ENCODE measurements at places on chromosomes 6 and 20. TPM values are rescaled to one million over a fixed set of nuclear protein-coding genes. Genes with fewer than 3 reads are reported as not detected.

DNA sequence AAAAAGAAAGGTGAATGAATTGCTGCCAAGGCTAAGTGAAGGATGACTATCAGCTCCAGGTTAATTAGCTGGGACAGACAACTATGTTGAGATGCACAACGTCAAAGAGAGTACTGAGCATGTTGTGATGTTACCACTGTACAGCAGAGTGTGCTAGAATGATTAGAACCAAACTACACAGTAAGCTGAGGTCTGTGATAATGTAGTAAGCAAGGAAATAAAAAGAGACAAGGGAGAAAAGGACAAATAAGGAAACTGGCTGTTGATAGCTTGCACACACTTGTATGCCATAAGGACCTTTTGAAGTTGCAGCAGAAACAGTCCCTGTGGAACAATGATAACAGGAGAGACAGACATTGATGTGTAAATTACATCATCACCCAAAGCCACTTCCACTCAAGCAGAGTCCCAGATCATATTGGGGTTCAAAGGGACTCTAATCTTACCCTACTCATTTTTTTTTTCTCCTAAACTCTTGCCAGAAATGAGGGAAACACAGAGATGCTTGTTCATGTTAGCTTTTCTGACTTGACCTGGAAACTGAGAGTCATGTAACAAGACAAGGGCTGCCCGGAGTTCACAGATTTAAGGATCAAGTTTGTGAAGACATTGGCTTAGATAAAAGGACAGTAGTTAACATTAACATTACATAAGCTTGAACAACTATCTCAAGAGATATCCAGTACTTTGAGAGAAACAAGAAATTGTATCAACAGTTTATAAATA is 189.9 kb downstream of the CENPW start:
- no peak for DNase-seq

GRCh38 chr6:81847866-81848265 is 95.4 kb upstream of the TENT5A start:
- no peak for DNase-seq

The PNLDC1 gene
- 0.44 TPM for total RNA-seq

DNA sequence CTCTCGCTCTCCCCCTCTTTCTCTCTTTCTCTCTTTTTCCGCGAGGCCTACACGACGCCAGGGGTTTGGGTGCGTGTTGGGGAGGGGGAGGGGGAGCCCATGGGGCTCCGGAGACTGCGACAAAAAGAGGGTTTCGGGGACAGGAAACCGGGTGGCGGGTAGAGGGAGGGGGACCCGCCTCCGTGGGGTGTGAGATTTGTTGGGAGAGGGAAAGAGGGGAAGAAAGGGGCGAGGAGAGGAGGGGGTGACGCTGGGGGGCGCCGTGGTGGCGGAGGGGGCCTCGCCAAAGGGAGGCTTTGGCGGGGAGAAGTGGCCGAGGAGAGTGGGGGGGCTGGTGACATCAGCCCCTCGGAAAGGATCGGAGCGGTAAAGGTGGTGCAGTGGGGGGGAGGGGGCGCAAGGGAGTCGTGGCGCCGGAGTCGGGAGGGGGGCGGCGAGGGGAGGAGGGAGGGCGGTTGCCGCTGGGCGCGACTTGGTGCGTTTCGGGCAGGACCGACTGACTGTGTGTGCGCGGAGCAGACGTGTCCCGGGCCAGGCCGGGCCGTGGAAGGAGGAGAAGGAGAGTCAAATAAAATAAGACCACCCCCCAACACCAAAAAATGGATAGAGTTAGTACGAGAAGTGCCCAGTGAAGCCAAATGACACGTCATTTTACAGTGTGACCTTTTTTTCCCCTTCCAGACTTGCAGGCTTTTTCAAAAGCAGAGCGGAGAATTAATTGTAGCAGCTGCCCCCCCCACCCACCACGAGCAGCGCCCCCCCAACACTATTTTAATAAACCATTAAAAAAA is 39.8 kb downstream of the GNAS start:
- DNase-seq, result no peak

GRCh38 chr6:146578054-146578453 is 20.7 kb upstream of the ADGB start:
- DNase-seq, result no peak

DNA sequence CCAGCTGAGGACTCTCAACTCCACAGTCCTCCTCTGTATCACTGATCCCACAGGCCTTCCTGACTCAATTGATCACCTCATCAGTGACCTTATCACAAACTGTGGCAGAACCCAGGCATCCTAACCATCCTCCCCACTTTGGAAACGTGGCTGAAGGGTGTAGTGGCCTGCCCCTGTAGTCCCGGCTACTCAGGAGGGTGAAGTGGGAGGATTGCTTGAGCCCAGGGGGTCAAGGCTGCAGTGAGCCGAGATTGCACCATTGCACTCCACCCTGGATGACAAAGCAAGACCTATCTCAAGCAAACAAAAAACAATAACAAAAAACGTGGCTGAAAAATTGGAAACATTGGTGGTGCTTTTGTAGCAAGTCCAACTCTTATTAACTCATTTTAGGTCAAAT is 203.4 kb upstream of the ZNF217 start:
- no peak for DNase-seq

DNA sequence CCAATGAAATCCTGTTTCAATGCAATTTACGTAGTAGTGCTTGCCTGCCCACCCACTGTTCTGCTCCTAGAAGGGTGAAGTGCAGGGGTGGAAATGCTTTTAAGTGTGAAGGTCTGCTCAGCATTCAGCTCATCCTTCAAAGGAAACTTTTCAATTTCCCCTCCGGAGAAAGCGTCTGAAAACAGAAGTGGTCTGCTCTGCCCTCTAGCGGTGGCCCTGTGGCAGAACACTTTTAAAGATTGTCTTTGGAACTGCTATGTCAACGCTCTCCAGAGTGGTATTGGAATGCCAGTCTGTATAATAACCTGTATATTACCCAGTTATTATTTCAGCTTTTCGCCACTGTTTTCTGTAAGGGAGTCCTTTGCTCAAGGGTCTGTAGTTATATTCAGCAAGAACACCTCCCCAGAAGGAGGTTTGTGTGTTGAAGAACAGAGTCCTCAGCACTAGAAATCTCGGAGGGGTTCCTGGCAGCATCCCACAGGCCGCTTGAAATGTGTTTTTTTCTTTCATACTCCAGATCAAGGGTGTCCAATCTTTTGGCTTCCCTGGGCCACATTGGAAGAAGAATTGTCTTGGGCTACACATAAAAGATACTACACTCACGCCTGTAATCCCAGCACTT is 63.1 kb upstream of the KLHL31 start:
- no peak for DNase-seq

The LAMA2 gene
- 3.6 TPM for total RNA-seq

GRCh38 chr20:6920991-6921613 is 153.6 kb downstream of the BMP2 start:
- no peak for DNase-seq

The COL20A1 gene
- 0.17 TPM for total RNA-seq

The HLA-DRB5 gene
- 1.0 TPM for total RNA-seq

DNA sequence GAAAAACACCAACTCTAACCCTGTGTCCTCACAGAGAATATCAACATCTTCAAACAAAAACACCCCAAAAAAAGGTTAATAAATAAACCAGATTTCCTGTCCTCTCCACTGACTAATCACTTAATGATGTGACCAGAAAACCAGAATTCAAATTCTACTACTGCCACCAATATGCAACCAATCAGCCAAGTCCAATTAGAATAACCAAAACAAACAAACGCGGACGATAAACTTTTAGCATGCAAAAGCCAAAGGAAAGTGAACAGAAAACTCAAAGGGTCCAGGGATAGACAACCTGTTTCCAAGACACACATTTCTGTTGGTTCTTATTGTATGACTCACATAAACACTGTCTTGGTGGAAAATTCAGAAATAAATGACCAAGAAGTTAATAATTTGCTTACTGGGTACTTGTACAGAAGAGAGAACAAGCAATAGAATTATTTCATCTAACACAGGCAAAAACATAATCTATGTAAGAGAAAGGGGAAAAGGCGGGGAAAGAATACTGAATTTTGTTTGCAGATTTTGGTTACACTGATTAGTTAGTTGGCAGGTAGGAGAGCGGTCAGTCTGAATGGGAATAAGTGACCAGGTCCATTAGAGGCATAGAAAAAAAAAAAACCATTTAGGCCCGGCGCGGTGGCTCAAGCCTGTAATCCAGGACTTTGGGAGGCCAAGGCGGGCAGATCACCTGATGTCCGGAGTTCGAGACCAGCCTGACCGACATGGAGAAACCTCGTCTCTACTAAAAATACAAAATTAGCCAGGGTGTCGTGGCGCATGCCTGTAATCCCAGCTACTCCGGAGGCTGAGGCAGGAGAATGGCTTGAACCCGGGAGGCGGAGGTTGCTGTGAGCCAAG is 34.1 kb downstream of the HFE start:
- no peak for DNase-seq

The MBOAT1 gene
- 19.6 TPM for total RNA-seq

DNA sequence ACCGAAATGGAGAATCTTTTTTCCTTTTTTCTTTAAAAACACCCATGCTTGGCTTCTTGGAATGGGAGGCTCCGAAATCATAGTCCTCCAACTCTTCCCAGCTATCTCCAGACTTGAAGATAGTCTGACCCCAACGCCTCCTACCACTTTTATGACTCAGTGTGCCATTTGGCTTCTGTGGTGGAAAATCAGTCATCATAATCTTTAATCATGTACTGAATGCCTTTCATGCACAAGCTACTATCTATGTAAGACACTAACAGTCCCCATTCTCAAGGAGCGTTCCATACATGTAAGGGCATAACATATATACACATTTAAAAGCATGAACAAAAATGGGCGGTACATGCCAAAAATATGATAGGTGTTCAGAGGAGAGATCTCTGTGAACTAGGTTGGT is 44.1 kb downstream of the TMEM14B start:
- DNase-seq, result no peak

DNA sequence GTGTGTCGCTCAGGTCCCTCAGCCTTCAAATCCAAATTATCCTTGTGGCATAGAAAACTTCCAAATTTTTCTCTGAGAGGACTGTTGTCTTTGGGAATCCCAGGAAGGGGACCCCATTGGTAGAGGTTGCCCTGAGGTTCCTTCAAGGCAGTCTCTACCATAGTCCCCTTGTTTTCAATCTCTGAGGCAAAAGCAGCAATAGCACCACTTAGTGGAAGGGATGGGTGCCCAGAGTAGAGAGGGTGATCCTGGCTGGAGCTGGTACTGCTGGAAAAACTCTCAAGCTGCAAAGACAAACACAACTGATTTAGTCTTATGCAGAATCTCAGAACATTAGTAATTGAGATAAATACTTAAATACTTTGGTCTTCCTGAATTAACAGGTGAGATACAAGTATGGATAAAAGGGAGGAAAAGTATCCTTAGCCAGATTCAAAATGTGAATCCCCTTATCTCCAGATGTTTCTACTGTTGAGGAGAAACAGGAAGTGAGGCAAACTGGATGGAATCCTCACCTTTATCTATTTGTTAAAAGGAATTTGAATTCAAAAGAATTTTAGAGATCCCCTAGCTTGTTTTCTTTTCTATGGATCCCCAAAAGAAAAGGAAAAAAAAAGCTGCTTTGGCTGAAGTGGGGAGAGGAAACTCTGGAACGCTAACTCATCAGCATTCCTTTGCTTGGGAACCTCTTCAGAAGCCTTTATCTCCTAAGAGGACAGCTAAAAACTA is 13.4 kb downstream of the ZNF318 start:
- DNase-seq, result no peak

GRCh38 chr6:36329798-36330291 is 6.8 kb downstream of the BNIP5 start:
- DNase-seq, result peak; percentile 58

The BMP7 gene
- 9.2 TPM for total RNA-seq

DNA sequence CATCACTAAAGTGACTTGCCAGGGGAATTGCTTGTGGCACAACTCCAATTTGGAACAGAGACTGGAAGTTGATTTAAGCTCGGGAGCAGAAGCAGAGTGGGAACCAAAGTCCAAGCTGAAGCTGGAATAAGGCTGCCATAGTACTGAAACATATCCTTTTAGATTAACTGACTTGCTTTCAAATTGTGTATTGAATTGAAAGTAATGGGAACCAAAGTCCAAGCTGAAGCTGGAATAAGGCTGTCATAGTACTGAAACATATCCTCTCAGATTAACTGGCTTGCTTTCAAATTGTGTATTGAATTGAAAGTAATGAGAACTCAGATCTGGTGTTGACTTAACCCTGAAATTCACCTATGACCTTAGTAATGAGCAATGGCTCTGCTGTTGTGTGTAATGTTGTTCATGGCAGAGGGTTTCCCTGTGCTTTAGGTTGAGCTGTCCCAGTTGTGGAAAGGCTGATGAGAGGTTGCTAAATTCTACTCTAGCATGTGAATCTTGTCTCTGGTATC is 40.2 kb downstream of the CENPW start:
- DNase-seq, result no peak

DNA sequence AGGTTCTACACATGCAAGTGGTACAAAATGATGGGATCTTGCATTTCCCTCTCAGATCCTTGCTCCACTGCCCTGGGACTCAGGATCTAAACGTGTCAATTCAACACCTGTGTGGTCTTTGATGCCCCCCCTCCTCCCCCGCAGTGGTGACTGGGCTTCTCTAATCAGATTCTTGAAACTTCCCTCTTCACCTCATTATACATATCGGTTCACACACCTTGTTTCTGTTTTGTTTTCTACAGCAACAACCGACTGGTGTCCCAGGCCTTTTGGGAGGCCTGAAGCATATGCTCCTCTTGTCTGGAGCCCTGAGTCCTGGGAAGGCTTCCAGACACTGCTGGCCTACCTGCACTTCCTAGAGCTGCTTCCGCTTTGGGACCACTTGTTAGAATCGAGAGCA is 20.0 kb downstream of the SAMD3 start:
- DNase-seq, result no peak

The CST7 gene
- not detected for total RNA-seq

The CD40 gene
- total RNA-seq, result 14.5 TPM

DNA sequence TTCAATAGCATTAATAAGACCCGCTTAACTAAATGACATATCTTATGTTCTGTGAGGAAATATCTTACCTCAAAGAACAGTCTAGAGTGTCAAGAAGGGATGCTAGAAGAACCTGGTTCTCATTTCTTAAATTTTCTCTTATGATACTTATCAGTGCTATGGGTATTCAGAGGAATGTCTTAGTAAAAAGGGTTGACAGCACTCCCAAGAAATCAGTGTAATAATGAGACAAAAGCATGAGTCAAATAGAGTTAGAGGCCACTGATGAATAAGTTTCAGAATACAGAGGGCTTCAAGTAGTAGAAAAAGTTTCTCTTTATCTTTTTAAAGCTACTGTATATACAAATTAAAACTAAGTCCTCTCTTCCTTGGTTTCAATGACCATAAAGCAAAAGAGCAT is 242.8 kb downstream of the GJA1 start:
- no peak for DNase-seq

The BTN2A1 gene
- total RNA-seq, result 11.0 TPM

DNA sequence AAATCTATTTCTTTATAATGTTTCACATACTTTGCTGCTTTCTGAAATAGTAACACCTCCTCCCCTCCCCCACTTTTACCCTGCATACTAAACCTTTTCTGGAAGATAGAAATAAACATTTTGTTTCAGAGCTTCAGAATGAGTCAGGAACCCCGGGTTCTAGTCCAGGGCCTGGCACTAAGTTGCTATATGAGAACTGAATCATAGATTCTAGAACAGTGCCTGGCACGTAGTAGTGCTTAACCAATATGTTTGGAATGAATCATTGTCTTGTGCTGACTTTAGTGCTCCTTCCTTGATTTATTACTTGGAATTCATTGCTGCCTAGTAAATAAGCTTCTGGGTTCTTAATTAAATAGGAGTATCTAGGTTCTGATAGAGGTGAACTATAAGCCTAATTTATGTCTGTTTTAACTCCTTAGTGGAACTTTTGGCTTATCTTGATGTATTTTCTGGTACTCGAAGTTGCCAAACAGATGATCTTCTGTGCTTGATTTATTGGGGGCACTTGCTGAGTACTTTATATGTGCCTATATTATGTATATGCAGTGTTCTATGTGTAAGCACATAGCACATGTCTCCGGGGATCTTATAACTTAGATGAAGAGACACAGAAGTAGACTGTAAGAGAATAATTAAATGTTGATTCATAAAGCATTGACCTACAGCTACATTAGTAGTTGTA is 18.6 kb downstream of the TAB2 start:
- DNase-seq, result no peak
